Myocyte (in vitro differentiated cells): ENCODE measurements at places on chromosomes 4 and X.
A peak's percentile ranks its signal among the peaks of the same experiment; 100 is the strongest.

DNA sequence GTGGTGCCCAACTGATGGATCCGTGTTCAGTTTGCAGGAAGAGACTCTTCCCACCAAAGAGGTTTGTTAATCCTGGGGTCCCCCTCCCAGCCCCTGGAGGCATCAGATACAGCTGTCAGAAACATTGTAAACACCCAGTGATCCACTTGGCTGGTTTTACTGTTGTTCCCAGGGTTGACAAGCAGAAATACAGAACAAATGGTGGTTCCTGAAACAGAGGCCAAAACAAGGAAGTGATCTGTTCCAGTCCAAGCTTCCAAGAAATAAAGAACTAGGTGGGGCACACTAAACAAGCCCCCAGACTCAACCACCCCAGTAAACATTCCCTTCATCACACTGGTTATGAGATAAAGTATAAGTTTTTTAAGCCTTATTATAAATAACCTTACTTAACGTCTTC, 1.4 kb downstream of the TMLHE start:
- DNase-seq: no peak

- no peak for DNase-seq
Measured at GRCh38 chr4:113602646-113603228, 158.8 kb downstream of the CAMK2D start.

- no peak for DNase-seq
Measured at GRCh38 chr4:845233-845835, 19.4 kb upstream of the CPLX1 start.

- DNase-seq: no peak
Measured at GRCh38 chr4:5156682-5157081, 105.4 kb downstream of the STK32B start.

GRCh38 chr4:23369331-23369730, 520.5 kb downstream of the PPARGC1A start:
- DNase-seq: peak; percentile 34

DNA sequence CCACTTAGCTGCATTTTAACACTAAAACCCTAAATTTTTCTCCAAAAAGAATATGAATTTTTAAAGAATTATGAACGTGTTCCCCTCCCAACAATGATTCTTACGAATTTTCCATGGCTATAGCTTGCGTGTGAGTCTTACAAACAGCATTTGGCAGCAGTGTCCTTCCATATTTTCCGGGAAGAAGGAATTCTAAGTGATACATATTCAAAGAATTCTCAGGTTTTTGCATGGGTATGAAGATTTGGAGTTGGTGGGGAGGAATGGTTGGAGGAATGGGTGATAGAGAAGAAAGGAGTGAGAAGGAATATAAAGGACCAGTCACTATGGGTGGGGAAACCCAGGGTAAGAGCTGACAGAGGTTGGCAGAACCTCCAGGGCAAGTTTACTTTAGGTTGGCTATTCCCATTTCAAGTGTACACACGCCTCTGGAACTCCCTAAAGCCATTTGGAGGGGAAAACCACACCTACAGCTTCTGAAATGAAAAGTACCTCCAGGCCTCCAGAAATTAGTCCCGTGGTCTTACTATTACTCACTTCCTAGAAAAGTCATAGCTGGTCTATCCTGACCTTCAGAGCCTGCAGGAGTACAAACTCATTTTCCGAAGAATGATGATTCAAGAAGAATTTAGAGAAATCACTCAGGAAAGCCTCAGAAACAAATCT, 420.8 kb upstream of the DIPK2B start:
- DNase-seq: peak; percentile 27

- no peak for DNase-seq
Measured at GRCh38 chr4:23956601-23957364, 66.9 kb upstream of the PPARGC1A start.

GRCh38 chrX:2492531-2493218, 8.1 kb downstream of the DHRSX start:
- DNase-seq: no peak

DNA sequence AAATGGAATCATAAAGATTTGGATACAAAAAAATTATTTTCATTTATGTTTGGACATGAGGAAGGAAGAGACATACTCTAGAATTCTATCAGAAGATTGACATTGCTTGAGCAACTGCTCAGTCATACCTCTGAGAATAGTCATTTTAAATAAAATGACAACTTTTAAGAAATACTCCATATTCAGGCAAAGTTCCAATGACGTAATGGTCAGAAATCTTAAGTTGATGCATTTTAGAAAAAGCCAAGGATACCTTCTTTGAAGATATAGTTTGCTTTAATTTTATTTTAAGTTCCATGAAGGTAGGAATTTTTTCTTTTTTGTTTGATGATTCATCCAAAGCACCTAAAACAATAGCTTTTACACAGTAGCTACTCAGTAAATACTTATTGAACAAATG, 110.3 kb upstream of the ATOH1 start:
- DNase-seq: no peak

GRCh38 chr4:75169427-75169826, 236.5 kb downstream of the PARM1 start:
- no peak for DNase-seq

DNA sequence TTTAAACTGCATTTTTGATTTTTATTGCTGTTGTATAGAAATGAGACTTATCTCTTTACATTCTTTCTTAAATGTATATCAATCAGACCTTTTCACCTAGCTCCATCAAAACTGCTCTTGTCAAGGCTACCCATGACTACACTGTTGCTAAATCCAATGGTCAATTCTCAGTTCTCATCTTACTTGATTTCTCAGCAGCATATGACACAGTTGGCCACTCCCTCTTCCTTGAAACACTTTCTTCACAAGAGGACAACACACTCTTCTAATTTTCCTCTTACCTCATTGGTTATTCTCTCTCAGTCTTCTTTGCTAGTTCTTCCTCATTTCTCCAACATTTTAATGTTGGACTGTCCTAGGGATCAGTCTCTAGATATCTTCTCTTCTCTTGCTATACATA, 94.1 kb upstream of the CITED1 start:
- no peak for DNase-seq

DNA sequence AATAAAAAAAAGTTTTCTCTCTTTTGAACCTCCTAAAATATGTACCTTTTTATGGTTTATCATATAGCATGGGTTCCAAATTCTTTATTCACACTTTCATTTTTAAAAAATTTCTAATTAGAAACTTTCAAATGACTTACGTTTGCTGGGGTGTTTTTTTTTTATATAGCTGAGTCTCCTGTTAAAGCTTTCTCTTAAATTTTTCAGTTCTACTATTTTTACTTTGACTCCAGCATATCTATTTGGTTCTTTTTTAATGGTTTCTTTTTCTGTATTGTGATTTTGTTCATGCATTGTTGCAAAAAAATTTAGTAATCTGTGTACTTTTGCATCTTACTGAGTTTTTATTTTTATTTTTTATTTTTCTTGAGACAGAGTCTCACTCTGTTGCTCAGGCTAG, 22.3 kb downstream of the ZNF718 start:
- DNase-seq: no peak

DNA sequence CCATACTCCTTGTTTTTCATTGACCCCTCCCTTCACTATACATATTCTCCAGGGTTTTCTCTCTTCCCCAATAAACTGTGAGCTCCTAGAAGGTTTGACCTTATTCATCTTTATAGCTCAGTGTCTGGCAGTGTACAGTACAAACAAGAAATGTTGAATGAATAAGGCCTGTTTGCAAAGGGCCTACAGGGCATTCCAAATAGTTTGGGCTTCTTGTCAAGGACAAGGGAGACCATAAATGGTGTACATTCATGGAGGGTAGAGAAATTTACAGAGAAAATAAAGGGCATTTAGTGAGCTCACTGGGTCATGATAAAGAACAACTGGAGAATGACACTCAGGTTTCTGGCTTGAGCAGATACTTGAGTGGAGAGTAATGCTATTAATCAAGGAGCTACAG, 47.5 kb upstream of the EIF1AX start:
- DNase-seq: no peak

DNA sequence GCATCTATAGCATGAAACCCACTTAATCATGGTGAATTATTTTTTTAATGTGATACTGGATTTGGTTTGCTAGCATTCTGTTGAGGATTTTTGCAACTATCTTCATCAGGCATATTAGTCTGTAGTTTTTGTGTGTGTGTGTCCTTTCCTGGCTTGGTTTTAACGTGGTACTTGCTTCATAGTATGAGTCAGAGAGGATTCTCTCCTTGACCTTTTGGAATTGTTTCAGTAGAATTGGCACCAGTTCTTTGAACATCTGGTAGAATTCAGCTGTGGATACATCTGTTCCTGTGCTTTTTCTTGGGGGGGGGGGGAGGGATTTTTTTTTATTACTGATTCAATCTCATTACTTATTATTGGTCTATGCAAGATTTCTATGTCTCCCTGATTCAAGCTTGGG, 232.0 kb upstream of the KLF8 start:
- peak; percentile 54 for DNase-seq

- peak; percentile 65 for DNase-seq
Measured at GRCh38 chr4:186900232-186900900, 176.7 kb upstream of the FAT1 start.

DNA sequence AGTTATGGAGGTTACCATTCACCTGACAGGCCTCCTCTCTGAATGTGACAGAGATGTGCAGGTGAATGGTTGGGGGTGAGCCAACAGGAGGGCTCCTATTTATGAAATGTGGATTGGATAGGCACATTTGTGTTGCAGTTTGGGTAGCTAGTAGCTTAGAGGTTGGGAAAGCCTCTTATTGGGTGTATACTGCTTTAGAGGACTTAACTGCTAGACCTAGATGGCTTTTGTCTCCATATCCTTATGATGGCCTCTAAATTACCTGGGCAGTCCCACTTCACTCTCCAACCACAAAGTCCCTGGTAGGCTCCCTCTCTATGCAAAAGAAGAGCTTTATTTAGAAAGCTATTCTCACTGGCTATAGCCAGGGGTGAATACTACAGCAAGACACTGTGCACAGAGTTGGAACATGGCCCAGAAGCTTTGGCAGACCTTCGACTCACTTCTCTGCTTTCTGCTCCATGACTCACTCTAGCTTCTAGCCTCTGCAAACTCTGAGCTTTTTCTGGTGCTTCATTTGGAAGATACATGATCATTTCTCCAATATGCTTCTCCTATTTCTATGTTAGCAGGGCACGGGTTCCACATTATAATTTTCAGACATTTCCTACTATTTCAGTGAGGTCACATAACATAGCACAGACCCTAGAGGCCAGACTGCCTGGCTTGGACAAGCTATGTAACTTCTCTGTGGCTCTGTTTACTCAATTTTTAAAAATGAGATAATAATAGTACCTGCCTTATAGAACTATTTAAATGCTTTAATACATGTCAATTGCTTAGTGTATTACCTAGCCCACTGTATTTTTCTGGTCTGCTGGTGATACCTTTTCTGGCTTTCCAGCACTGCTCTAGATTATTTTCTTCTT, 6.0 kb upstream of the VGLL1 start:
- peak; percentile 86 for DNase-seq

DNA sequence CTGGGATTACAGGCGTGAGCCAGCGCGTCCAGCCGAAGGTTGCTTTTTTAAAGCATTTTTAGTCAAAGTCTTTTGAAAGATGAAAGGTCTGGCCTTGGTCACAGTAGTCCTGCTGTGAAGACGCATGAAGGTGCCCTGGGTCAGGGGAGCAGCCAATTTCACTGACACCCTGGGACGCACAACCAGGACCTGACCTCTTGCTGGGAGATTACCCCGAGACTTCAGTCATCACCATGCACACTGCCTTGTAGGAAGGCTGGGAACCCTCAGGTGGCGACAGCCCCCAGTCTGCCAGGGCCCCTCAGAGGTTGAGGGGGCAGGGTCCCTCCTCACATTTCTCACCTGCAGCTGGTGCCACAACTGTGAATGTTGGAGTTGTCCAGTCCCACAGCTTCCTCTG, 53.2 kb downstream of the CPLX1 start:
- DNase-seq: no peak

GRCh38 chrX:3651277-3651676, 62.2 kb downstream of the PRKX start:
- DNase-seq: peak; percentile 30

GRCh38 chr4:29046781-29047180, 1673.4 kb upstream of the PCDH7 start:
- no peak for DNase-seq

DNA sequence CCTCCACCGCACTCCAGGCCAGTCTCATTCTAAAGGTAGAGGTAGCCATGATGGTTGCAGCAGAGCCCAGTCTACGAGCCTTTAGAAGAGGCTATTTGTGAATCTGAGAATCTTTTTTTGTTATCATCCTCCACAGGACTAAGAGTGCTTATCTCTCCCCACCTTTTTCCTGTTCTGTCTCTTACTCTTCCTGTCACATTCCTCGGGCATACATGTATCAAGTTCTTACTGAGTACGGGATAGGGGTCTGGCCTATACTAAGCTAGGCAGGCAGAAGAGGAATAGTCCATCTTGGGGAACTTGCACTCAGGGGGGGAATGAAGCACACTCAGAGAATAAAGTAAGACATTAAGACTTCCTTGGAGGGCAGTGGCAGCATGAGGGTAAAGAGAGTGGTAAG, 25.7 kb downstream of the LAS1L start:
- DNase-seq: no peak

DNA sequence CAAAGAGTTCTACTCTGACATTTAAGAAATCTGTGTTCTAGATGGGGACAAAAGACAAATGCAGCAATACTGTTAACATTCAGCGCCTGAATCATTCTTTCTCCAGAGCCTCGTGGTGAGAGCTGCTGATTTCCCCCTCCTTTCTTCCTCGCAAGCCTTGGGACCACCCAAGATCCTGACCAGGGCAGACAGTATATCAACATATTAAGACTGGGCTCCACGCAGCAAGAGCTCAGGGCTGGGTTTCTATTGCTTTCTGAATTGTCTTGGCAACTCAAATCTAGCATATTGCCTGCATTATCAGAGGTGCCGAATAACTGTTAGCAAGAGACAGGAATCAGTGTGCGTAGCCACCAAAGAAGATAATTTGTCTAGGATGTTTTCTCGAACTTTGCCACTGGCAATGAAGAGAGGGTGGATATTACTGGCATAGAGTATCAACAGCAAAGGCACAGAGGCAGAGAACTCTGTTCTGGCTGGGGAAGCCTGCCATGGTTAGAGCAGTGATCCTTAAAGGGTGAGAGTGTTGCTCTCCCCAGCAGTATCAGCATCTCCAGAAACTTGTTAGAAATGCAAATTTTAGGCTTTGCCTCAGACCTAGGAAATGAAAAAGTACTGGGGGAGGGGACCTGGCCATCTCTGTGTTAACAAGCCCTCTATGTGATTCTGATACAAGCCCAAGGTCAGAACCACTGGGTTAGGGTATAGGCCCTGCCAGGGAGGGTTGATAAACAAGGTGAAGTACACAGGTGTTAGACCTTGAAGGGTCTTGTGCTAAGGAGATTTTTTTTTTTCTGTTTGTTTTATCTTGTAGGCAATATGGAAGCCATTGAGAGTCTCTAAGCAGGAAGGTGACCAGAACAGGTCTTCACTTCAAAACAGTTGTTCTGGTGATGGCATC, 46.2 kb upstream of the MID1IP1 start:
- DNase-seq: no peak

DNA sequence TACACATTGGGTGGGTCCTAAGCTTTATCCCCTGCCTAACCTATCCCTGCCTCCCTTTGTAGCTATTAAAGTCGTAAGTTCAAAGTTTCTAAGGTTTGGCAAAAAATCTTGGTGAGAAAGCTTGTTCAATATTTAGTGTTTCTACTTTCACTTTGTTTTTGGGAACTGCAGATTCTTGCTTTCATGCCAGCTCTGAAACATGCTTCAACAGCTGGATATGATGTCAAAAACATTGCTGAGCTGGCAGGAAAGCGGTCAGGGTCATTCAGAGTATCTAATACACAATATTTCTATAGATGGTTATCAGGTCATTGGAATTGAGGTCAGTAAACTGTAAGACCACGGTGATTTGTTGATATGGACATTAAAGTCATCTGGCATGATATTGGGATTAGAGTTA, 19.7 kb downstream of the CENPI start:
- peak; percentile 35 for DNase-seq
